ENCODE measurements at places on chromosomes 7 and 10.

DNA sequence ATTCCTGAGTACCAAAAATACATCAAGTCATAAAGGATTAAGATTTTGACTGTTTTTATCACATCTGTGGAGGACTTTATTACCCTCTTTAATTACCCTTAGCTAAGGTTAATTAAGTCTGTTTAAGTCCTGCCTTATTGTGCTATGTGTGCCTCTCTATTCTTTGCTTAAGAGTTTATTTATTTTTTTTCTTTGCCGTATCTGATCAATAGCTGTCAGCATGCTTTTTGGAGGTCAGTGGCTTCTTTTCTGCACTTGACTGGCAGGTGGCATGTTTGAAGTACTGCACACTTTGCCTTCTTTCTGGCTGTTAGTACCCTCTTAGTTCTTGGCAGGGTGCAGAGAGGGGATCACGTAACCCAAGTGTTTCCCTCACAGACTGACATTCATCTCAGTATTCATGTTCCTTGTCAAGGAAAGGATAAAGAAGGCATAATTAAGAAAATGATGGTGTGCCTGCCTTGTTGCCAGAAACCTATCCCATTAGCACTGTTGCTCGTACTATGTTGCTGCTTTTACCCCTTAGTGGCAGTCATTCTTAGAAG lies 225.8 kb downstream of the EXOC4 start:
- DNase-seq: no peak

DNA sequence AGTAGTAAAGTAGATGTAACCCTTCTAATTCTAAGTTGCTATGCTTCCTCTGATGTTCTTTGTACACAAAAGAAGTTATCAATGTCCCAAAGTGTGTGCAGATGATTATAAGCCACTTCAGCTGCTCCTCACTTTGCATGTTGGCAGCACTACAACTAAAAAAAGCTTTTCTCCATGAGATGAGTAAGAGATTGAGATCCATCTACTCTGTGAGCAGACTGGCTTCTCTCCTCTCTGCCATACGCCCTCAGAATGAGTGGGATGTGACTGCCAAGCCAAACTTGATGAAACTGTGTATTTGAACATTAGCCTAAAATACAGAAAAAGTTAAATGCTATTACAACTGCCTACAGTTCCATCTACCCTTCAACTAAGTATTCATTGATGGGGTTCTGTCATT lies 102.9 kb upstream of the ETV1 start:
- no peak for DNase-seq

DNA sequence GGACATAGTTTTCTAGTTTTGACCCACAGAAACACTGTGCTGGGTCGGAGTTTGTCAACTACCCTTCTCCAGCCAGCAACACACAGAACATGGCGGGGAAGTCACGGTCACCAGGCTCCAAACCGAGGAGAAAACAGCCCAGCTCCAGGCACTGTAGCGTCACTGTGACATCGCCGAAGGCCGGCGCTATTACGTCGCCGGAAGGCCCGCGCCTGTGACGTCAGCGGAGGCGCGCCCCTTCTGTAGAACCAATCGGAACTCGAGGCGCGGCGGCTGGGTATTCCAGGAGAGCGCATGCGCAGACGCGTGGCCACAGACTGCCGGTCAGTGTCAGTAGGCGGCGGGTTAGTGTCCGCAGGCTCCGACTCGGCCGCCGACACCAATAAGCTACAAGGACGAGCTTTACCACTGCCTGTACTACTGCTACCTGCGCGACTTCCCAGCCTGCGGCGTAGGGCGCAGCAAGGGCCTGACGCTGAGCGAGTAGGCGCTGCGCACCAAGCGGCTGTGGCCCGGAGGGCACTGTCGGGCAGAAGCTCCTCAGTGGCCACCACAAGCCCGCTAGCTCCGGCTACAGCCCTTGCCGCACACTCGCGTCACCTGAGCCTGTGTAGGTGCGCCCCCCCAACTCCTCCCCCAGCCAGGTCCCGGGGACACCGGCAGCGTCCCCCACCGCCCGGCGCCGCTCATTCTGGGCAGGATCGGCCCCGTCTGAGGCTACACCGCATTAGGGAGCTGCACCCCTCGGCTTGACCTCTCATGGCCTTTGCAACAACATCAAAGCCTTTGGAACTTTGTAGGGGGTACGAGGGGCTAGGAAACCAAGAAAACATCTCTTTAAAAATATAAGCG lies 35.1 kb upstream of the SRRM3 start:
- DNase-seq: peak; percentile 84

DNA sequence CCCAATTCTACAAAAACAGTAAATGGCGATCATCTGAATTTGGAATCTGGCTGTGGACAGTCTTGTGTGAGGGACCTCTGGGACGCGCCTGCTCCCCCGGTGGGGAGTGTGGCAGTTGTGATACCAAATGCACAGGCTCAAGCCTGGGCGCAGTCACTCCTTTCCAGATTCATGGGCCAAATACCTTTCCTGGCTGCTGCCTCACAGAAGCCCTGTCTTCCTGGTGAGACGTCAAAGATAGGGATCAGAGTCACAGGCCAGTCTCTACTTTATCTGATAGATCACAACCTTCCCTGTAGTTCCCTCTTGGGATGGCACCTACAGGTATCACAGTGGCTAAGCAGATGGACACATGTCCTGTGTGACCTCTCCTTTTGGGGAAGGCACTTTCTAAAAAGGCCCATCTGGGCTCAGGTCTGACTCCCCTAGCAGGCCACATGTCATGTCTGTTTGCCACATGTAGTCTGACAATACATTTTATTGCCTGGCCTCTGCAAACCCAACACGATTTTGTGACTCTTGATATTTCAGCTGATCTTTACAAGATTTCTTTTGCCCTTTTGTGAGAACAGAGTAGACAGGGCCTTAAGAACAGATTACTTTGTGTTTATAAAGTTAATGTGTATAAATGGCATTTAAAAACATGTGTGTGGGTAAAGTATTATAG lies 150.1 kb downstream of the SNX10 start:
- no peak for DNase-seq

DNA sequence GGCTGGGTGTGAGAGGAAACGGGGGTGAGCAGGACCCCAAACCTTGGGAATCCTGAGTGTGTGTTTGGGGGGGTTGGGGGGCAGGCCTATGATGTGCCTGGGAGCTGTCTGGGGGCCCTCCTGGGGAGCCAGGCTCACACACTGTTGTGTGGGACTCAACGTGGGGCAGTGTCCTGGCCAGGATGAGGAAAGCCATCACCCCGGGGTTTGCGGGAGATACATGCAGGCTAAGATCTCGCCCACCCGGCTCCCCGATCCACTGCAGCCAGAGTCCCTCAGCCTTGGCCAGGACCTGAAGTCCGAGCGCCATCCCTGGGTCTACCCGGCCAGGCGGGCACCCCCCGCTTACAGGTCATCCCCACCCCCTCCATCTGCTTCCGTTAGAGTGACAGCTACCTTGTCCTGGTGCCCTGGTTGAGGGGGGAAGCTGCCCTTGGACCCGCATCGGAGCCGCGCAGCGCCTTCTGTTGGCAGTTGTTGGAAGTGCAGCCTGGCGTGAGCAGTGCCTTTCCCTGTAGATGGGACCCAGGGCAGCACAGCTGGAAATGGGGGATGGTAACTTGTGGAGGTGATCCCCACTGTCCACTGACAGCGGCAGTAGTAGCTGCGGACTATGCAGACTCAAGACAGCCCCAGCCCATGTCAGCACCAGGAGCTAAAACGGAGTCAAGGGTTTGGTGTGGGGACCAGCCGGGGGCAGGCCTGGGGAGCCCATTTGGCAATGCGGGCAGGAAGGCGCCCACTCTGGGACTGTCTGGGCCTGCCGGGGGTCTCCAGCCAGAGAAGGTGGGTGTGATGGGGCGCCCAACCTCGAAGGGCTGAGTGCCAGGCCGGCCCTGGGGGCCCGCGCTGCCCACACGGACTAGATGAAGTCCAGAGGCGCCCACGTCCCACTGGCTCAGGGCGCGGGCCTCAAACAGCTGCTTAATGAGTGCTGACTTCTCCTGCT lies 885.6 kb upstream of the ZNF722 start:
- DNase-seq: no peak

- DNase-seq: no peak
Observed at GRCh38 chr7:35802649-35803048, 1.8 kb downstream of the SEPTIN7 start.

- no peak for DNase-seq
Observed at GRCh38 chr10:113473011-113473410, 79.8 kb upstream of the HABP2 start.

DNA sequence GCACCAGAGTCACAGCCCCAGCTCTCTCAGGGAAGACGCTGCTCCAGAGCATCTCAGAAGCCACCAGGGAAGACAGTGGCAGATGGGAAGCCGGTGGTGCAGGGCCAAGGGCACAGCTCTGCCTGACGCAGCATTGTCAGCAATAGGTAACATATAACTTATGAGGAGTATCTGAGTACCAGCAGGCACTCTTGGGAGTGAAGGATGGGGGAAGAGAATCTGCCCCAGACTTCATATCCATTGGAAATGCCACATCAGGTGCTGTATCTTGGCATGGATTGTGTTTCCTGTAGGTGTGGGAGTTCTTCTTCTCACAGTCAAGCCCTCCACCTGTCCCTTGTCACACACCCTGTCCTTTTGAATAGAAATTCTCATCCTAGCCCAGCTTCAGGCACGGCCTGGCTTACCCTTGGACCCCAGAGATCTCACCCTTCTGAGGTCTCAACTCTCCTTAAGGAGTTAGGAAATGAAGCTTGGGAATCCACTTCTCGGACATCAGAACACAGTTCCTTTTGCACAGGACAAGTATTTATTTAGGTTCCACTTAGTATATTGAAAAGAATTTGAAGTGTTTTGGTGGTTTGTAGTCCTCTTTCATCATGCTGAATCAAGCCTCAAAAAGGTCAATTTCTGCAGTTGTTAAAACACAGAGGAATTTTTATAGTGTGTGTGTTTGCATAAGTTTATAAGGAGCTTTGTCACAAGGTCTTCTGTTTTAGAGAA lies 9.9 kb downstream of the EPDR1 start:
- no peak for DNase-seq

DNA sequence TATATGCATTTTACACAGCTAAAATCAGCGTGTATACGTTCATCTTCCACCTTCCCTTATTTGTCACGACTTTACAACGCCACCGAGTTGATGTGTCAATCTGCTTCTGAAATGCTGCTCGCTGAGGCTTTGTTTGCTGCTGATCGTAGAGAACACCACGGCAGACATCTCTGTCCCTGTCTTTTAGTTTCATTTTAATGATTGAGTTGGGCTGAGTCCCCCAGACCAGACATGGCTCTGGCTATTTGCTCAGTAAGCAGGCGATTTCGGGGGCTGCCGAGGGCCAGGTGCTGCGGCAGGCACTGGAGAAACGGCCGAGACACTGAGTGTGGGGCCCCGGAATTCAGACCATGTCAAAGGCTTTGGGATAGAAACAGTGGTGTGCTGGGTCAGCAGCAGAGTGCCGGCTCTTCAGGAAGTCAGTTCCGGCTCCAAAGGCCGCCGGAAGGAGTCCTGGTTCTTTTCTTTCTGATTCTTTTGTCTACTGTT lies 5.0 kb downstream of the LRRC27 start:
- DNase-seq: no peak

DNA sequence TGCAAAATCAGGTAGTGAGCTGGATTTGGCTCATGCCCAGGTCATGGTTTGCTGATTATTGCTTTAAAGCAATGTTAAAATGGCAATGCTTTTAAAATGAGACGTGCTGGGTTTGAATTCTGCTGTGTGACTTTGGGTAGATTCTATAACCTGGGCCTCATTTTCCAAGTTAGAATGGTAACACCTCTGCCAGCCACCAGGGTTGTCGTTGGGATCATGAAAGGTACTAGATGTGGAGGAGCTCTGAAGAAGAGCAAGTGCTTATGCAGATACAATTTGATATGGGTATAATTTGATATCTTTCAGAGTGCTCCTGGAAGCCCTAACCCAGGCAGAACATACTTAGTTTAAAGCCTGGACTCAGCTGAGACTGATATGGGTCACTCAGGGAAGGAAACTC lies 60.0 kb downstream of the EVX1 start:
- DNase-seq: no peak

- no peak for DNase-seq
Observed at GRCh38 chr7:46454816-46455215, 533.7 kb upstream of the IGFBP3 start.

DNA sequence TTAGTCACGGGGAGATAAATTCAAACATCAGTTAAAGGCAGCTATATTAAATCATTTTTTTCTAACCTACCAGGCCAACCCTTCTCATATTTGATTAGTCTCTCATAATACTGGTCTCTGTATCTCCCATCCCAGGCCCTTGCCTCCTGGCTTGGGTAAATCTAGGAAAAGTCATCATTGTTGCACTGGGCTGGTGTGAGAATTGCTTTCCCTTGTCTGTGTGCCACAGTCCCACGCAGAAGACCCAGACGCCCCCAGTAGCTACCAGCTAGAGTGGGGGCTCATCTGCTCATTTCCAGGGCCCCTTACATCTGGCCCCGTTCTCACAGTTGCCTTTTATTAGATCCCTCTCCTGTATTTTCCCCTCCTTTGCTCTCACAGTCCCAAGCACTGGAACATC lies 67.6 kb upstream of the VIPR2 start:
- no peak for DNase-seq

- no peak for DNase-seq
Observed at GRCh38 chr7:84108119-84108518, 86.5 kb downstream of the SEMA3A start.

- DNase-seq: no peak
Observed at GRCh38 chr7:7944619-7945282, 23.8 kb upstream of the GLCCI1 start.

- no peak for DNase-seq
Observed at GRCh38 chr7:102063690-102064180, 222.9 kb upstream of the SH2B2 start.

GRCh38 chr7:82464372-82464771 lies 20.8 kb upstream of the CACNA2D1 start:
- DNase-seq: no peak

GRCh38 chr10:124117833-124118232 lies 24.4 kb upstream of the CHST15 start:
- no peak for DNase-seq

- DNase-seq: no peak
Observed at GRCh38 chr10:30750971-30751677, 121.6 kb upstream of the LYZL2 start.

GRCh38 chr10:50503661-50504320 lies 120.0 kb downstream of the SGMS1 start:
- no peak for DNase-seq

GRCh38 chr7:2190531-2190930 lies 42.2 kb downstream of the MAD1L1 start:
- no peak for DNase-seq

DNA sequence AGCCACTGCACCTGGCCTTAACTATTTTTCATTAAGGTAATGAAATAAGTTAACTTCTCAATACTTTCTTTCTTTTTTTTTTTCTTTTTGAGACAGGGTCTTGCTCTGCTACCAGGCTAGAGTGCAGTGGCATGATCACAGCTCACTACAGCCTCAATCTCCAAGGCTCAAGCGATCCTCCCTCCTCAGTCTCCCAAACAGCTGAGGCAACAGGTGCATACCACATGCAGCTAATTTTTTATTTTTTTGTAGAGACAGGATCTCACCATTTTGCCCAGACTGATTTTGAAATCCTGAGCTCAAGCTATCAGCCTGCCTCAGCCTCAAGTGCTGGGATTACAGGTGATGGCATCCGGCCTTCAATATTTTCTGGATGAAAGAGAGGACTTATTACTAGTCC lies 21.0 kb downstream of the KMT2C start:
- no peak for DNase-seq

Measured in stimulated activated CD8-positive, alpha-beta memory T cell treated with anti-CD3 and anti-CD28 coated beads, Interleukin-12 subunit alpha, Interleukin-12 subunit beta, amount 100 ng/mL, for 1 hour (primary cell).